ENCODE measurements at places on chromosomes 2 and 18. TPM values are rescaled to one million over a fixed set of nuclear protein-coding genes. Genes with fewer than 3 reads are reported as not detected.

The NEMP2 gene
- 16.5 TPM for total RNA-seq

The SETBP1 gene
- 12.5 TPM for total RNA-seq

The TRAF3IP1 gene
- 11.5 TPM for total RNA-seq

DNA sequence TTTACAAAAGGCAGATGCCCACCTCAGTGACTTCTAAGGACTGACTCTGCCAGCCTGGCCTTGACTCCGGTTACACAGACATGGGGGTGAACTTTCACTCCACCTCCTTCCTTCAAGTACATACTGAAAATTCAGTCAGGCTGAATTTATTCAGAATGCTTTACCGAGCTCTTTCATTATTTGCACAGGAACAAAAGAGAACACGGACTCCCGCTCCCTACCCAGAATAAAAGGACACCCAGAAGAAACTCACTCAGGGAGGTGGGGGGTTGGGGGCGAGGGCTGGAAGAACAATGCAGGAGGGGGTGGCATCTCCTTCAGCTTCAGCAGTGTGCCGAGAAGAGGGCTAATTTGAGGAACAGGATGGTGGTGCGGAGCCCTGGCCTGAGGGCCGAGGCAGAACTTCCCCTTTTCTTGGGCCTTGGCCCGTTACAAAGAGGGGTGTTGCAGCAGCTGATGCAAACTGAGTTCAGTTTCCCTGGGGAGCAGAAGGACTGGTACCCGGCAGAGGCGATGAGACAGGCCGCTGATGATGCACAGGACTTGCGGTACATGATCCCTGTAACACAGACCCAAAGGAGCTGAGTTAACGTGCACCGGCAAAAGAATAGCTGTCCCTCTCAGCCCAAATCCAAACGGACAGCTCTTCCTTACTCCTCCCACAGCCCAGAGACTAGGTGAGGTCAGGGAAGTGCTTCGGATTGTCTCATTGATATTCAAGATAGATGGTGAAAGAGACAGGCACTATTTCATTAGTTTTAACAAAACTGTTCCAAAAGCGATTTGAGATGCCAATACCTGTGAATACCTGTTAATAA lies 24.1 kb downstream of the LYPD1 start:
- DNase-seq, result no peak

DNA sequence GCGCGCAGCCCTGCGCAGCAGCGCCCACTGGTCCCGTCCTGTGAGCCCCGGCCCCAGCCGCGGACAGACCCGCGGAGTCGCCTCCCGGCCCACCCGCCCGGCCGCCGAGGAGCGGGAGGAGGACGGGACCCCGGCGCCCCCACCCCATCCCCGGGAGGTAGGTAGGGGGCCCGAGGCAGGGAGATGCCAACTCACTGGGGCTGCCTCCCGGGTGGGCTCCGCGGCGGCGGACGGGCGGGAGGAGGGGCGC lies 160 bp downstream of the SPTBN1 start:
- no peak for DNase-seq

GRCh38 chr2:104598636-104599035 lies 255.3 kb upstream of the POU3F3 start:
- no peak for DNase-seq

DNA sequence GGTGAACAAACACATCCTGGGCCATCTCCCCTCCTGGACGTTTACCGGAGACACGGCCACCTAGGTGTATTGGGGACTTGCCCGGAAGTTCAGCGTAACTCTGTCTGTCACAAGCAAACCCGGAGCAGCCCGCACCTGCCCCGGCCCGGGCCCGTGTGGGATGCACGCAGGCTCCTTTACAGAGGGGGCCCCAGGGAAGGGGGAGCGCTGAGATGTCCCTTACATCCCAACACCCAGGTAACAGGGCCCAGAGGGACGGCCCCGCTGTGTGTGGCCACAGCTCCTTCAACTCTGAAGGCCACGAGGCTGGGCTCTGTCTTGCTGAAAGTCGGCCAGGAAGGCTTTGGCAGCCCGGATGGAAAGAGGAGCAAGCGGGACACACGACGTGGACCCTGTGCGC lies 212.8 kb downstream of the TWIST2 start:
- no peak for DNase-seq
